ENCODE measurements at places on chromosomes 6 and 20. TPM values are rescaled to one million over a fixed set of nuclear protein-coding genes. Genes with fewer than 3 reads are reported as not detected.

The NOX3 gene
- total RNA-seq, result not detected

The TP53TG5 gene
- 0.21 TPM for total RNA-seq

The TEAD3 gene
- total RNA-seq, result 4.8 TPM

The NMBR gene
- total RNA-seq, result not detected

Data from tracheal epithelial cell (primary cell).